NCI-H524 treated with DMSO at 0.1 percent for 48 hours (cell line): ENCODE measurements at places on chromosomes 16 and 17.
A peak's percentile ranks its signal among the peaks of the same experiment; 100 is the strongest.

DNA sequence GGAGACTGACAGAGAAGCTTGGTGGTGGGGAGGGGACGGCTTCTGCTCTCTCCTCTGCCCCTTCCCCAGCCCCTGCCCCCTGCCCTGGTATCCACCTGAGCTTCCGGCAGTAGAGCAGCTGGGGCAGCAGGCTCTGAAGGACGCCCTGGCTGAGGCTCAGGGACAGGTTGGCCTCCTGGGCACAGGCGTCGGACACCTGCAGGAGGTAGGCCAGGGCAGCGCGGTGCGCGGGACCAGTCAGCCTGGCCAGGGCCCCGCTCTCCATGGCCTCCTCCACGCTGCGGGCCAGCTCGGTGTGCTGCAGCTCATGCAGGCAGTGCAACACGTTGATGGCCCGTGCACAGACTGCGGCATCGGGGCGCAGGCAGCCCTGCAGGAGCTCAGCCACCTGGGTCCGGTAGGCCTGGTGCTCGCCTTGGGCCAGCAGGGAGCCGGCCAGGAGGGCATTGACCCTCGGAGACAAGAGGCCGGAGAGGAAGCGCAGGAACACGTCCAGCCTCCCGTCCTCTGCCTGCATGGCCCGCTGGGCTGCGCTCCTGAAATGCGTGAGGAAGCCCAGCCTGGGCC lies 14.2 kb downstream of the NLRC3 start:
- no peak for DNase-seq

GRCh38 chr16:21554795-21555585 lies 44.4 kb upstream of the METTL9 start:
- peak; percentile 34 for DNase-seq

DNA sequence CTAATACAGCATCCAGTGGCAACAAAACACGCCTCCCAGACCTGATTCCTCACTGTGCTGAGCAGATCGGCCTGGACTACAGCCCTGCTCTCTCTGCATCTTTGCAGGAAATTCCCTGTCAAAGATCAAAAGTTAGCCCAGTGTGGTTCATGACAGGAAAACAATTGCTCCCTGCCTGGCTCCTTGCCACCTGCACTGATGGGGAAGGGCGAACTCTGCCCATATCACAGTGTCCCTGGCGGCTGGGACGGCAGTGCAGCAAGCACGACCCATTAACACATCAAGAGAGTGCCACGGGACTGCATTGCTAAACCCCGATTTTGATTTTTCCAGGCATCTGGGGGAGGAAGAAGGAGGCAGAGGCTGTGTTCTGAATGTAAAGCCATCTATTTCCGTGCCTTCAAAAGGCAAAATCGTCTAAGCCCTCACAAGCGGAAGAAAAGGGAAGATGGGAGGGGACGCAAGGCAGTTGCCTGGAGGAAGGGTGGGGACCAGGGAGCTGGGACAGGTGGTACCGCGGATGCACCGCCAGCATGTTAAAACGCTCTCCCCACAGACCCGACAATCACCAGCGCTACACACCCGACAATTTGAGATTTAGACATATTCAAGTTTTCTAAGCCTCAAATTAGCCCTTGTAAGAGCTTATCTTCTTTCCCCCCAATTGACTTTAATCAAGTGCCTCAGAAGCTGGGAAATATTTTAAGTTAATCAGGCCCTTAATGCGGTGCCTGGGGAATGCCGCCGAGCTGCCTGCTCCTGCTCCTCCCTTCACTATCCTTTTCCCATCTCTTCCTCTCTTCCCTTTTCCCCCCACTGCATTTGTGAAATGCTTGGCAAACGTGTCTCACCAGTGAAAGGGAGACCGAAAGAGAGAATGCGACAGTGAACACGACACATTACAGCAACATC lies 238.8 kb upstream of the CDH5 start:
- peak; percentile 90 for DNase-seq

DNA sequence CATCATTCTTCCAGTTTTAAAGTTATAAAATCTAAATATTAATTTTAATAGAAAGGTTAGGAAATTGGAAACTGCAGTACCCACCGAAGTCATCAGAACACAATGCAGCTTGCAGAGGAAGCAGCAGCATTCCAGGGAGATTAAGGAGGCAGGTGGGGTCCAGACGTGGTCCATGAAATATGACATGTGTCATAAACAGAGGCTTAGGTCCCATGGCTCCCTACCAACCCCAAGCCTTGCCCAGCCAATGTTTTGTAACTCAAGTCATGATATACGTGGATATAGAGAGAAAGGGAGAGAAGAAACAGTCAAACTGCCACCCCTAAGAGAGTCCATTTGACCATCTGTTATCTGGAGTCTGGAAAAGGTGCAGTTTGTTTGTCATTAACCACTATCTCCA lies 670.0 kb downstream of the TOX3 start:
- DNase-seq, result no peak

- DNase-seq, result no peak
These were observed 4.8 kb upstream of the QPRT start for GRCh38 chr16:29674188-29674587.

DNA sequence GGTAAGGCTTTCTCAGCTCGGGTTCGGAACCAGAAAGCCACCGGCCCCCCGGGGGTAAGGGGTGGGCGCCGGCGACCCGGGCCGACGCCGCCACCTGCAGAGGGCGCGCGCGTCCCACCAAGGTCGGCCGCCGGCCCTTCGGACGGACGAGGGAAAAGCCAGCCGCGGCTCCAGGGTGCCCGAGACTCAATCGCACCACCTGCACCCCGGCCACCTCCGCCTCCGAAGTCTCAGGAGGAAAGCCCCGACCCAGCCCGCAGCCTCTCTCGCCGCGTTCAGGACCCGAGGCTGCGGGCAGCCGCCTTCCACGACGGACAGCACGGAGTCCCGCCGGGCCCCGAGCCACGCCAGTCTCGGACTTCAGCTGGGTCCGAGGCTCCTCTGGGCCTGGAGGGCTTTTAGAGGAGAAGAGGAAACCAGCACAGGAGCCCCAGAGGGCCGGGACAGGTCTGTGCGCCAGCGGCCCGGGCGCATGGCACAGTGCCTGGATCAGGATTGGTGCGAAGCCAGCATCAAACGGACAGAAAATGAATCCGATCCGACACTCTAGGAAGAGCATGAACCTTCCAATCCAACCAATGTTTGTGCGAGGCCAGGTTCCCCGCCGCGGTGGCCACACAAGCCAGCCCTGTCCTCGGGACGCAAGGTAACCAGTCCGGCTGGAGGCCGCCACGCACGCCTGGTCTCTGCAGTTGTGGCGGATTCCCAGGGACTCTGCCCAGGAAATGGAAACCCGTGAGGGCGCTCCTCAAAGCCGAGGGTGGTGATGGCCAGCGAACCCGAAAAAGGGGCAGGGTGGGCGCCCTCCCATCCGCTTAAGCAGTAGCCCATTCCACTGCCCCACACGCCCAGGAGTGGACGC lies 6.7 kb downstream of the CBX8 start:
- no peak for DNase-seq

GRCh38 chr16:3046641-3047386 lies 453 bp downstream of the MMP25 start:
- no peak for DNase-seq

DNA sequence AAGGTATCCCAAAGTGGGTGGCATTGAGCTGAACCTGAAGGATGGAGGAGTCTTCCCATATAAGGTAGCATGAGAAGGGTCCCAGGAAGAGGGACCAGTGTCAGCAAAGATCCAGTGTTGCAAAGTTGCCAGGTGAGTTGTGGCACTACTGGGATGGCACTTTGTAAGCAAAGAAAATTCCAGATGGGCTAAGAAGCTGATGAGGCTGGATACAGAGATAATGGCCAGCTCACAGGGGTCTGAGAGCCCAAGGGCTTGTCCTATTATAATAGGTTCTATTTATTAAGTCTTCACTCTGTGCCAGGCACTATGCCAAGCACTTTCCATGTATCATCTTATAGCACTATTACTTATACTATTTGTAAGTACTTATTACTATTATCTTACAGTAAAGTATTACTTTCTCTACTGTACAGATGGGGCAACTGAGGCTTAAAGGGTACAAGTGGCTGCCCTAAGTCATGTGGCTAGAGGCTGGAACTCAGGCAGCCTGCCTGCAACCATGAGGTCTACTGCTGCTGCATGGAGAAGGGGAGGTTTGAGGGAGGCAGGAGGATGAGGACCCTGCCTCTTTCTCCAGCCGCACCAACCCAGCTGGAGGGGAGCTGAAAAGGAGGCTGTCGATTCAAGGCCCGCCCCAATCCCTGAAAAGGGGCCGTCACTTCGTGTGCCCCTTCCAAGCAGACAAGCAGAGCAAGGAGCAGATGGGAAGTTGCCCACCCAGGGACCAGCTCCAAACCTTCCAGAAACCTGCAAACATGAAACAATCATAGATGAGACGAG lies 86.5 kb downstream of the C16orf78 start:
- DNase-seq, result no peak

GRCh38 chr16:1098266-1098991 lies 2.4 kb upstream of the C1QTNF8 start:
- no peak for DNase-seq

- no peak for DNase-seq
These were observed 17.6 kb downstream of the MAPK8IP3 start for GRCh38 chr16:1723450-1724147.

DNA sequence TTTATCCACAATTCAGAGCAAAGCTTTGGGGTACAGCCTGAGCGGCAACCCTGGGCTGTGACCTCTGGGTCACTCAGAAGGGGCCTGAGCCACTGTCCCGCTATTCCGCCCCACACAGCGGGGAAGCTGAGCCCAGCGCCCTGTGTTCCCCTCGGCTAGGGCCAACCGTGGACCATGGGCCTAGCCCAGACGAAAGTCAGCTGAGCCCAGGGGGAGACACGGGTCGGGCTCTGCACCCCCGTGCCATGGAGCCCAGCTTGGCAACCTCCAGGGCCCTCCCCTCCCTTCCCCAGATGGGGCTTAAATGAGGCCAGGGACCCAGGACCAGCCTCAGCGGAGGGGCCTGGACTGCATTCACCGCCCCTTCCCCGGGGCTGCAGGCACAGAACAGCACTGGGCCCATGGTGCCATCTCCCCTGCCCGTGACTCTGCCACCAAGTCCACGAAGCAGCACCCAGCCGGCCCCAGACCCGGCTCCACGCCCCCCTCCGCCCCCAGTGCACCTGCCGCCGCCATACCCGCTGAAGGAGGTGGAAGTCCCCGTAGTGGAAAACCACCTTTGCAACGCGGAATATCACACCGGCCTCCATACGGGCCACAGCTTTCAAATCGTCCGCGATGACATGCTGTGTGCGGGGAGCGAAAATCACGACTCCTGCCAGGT lies 1.8 kb downstream of the TPSD1 start:
- DNase-seq, result no peak

GRCh38 chr16:610513-611381 lies 20.0 kb upstream of the WFIKKN1 start:
- DNase-seq, result no peak

DNA sequence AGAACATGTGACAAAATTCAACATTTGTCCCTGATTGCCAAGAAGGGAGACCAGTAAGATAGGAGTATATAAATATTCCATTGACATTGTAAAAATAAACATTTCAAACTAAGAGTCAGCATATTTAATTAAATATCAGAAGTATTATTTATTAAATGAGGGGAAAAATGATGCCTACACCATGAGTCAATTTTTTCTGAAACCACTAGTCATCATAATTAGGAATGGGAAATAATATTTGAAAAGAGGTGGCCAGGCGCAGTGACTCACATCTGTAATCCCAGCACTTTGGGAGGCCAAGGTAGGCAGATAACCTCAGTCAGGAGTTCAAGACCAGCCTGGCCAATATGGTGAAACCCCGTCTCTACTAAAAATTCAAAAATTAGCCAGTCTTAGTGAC lies 2.1 kb downstream of the CMTM1 start:
- no peak for DNase-seq

- no peak for DNase-seq
These were observed 92.2 kb upstream of the CPHXL start for GRCh38 chr16:75818491-75818890.

DNA sequence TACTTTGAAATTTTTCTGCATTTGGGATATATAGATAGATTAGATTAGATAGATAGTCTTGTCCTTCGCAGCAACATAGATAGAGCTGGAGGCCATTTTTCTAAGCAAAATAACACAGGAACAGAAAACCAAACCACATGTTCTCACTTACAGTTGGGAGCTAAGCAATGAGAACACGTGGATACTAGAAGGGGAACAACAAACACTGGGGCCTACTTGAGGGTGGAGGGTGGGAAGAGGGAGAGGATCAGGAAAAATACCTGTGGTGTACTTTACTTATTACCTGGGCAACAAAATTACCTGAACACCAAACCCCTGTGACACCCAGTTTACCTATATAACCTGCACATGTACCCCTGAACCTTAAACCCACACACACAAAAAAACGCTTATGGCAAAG lies 14.3 kb downstream of the PRKAR1A start:
- no peak for DNase-seq

DNA sequence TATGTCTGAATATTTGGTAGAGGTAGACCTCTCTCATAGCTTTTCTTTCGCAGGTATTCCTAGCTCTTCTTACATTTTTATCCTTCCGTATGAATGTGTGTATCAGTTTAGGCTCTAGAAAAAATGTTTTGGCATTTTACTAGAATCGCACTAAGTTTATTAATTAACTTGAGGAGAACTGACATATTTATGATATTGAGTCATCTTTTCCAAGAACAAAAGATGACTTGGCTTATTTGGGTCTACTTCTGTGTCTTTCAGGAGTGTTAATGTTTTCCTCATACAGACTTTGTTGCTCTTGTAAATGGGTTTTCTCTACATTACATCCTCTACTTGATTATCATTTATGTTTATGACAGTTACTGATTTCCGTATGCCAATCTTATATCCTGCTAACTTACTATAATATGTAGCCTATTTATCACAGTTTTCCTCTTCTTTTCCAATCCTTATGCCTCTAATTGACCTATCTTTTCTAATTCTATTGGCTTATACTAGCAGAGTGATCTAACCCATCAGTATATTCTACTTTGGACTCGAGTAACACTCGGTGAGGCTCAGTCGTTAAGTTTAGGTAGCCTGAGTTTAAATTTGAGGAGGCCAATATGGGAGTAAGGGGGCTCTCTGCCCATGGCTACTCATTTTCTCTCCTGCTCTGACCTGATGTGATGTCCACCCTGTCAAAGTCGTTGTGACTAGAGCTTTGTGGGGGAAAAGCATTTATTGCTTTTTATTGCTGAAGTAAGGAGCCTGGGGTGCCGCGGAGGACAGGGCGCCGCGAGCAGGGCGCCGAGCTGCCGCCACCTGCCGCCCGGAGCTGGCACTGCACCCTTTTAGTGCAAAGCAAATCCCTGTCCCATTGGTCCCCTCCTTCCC lies 20.0 kb downstream of the ST6GALNAC1 start:
- no peak for DNase-seq

DNA sequence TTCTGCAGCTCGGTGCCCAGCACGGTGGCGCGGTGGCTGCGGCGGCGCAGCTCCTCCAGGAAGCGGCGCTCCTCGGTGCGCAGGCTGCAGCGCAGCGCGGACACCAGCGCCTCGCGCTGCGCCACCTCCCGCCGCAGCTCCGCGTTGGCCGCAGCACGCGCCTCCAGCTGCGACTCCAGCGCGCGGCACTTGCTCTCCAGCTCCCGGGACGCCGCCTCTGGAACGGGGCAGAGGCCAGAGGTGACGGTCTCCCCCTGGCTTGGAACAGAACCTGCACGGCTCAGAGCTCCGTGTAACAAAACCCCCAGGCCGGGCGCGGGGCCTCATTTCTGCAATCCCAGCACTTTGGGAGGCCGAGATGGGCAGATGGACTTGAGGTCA lies 13.2 kb upstream of the CLUH start:
- no peak for DNase-seq
